ENCODE measurements at places on chromosomes 6 and 20. TPM values are rescaled to one million over a fixed set of nuclear protein-coding genes. Genes with fewer than 3 reads are reported as not detected.

- no peak for DNase-seq
Observed at GRCh38 chr6:18240230-18240629, 24.1 kb downstream of the DEK start.

- no peak for DNase-seq
Observed at GRCh38 chr20:54070187-54070987, at the start of gene BCAS1. Gene BCAS1, minus strand, starts transcription at chr20:54070594. Its CDS starts 11,876 bp downstream, at chr20:54058718.

GRCh38 chr6:145306489-145306888, 428.8 kb downstream of the EPM2A start:
- DNase-seq = no peak

ESR1 gene
- 0.79 TPM for total RNA-seq

NECAB3 gene
- 16.0 TPM for total RNA-seq
